ENCODE measurements at places on chromosomes 7 and 10.

GRCh38 chr10:34298346-34298818 is 516.7 kb downstream of the PARD3 start:
- DNase-seq = no peak

GRCh38 chr10:86775056-86775869 is 18.8 kb downstream of the BMPR1A start:
- no peak for DNase-seq

DNA sequence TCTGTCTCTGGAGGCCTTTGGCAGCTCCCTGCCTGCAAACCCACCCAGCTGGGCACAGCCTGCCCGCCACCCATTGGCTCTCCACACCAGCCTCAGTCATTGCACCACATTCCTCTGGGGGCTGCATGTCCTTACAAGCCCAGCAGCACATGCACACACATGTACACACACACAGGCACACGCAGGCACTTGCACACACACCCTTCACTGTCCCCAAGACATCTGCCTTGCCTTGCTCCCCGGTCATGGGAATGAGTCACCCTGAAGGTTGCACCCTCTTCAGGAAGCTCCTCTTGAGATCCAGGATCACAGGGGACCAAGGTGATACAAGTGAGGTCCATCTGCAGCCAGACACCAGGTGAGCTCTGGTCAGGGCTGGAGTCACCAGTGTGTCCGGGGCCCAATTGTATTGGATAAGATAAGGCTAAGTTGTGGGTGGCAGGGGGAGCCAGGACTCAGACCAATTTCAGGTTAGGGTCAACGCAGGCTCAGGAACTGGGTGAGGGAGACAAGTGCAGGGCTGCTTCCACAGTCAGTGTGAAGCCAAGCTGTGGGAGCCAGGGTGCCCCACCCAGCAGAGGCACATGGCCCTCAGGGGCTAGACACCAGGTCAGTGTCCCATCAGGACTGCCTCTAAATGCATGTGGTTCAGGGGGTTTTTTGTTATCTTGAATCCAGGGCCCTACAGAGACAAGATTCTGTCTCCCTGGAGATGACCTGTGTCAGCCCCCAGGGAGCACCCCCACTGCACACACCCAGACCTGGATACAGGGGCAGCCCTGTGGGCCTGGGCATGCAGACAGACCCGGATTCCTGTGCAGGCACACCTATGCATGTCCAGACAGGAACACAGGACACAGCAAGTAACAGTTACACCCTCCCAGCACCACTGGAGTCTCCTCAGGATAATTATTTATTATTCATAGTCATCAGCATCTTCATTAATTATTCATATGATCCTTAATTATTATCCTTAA is 33.8 kb downstream of the KCNH2 start:
- no peak for DNase-seq

GRCh38 chr10:47402641-47403301 is 18.7 kb upstream of the ZNF488 start:
- DNase-seq = no peak

- no peak for DNase-seq
These were observed 48.8 kb upstream of the SMNDC1 start for GRCh38 chr10:110353244-110354119.

- DNase-seq = no peak
These were observed 74.6 kb downstream of the LRGUK start for GRCh38 chr7:134201569-134202261.

- no peak for DNase-seq
These were observed 568.1 kb upstream of the MKI67 start for GRCh38 chr10:128694168-128694850.

- no peak for DNase-seq
These were observed 236.5 kb downstream of the RELN start for GRCh38 chr7:103752995-103753394.

DNA sequence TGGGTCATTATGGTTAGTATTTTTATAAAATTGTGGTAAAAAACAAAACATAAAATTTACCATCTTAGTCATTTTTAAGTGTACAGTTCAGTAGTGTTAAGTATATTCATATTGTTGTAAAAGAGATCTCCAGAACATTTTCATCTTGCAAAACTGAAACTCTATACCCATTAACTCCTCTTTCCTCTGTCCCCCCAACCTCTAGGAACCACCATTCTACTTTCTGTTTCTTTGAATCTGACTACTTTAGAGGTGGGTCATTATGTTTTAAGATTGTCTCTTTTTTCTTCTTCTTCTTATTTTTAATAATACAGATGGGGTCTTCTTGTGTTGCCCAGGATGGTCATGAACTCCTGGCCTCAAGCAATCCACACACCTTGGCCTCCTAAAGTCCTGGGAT is 84.1 kb downstream of the DOCK4 start:
- no peak for DNase-seq

- no peak for DNase-seq
These were observed 717.8 kb downstream of the LRMDA start for GRCh38 chr10:76149182-76149581.

- no peak for DNase-seq
These were observed 145.2 kb downstream of the ST7 start for GRCh38 chr7:117098457-117098856.

- no peak for DNase-seq
These were observed 67.7 kb downstream of the ZMIZ1 start for GRCh38 chr10:79136236-79137005.
